ENCODE measurements at places on chromosomes 12 and 14.

DNA sequence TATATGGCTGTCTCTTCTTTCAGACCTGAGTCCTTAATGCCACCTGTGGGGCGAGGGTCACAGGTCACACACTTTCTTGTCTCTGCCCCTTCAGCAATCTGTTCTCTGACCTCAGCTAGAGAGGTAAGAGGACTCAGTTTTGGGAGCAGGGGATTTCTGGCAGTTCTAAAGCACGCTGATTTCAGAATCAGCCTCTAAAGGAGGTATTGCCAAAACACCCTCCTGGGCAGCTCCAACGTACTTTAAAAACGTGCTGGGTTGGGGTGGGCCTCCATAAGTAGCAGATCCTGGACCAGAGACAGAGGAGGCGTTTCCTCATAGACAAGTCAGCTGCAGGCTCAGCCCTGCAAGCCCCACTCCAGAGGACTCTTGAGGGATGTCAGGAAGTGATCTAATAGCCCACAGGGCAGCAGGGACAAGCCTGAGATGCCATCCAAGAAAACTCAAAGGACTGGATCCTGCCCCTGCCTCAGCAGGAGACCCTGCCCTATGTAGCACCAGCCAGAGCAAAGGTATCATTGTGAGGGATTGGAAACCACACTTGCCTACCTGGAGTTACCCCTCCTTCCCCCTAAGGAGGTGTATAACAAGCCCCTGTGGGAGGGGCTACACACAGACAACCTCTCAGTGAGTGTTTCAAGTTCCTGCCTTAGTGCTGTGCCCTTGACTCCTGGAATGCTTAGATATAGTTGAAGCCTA, 8.5 kb downstream of the CTDSP2 start:
- DNase-seq: no peak

GRCh38 chr14:72619881-72620280, 274.0 kb downstream of the DPF3 start:
- no peak for DNase-seq

DNA sequence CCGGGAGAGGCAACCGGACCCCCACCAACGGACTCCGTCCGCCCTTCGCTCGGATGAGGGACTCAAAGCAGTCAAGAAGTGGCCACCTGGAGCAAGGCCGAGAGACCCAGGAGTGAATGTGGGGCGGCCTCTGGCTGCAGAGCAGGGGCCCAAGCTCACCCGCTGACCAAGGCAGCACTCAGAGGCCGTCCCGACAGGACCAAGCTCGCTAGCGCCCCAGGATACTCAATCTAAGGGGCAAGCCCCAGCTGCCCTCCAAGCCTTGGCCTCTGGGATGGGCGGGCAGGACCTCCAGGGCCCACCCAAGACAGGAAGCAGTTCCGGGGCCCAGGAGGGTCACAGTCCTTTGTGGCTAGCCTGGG, 936 bp downstream of the AKT1 start:
- peak; percentile 70 for DNase-seq

DNA sequence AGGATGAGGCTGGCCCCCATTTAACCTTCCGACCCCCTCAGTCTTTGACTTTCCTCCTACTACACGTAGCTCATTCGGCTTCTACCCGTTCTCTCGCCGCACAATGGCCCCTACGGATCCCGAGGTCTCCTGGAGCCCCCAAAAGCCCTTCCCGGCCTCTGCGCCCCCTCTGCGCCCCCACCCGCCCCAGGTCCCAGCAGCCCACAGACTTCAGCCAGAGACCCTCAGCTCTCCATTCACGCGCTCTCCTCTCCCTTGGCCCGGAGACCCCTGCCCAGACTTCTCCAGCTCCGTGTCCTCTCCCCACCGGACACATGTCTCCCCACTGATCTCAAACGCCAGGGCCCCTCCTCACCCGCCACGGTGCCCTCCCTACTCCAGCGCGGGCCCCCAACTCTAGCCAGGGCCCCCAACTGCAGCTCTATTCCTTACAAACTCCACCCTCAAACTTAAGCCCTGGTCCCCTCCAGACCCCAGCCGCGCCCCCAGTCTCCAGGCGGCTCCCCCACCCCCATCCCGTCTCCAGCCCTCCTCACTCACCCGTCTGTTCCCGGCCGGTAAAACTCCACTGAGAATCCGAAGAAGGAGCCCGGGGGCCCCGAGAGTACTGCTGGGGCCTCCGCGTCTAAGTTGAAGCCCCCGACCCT, 502 bp downstream of the ITGA5 start:
- DNase-seq: peak; percentile 54

- no peak for DNase-seq
Observed at GRCh38 chr12:116138781-116139180, 138.7 kb downstream of the MED13L start.

GRCh38 chr12:51910691-51911090, 3.4 kb downstream of the ACVRL1 start:
- no peak for DNase-seq

GRCh38 chr14:23381871-23382270, 5.0 kb downstream of the CMTM5 start:
- no peak for DNase-seq

DNA sequence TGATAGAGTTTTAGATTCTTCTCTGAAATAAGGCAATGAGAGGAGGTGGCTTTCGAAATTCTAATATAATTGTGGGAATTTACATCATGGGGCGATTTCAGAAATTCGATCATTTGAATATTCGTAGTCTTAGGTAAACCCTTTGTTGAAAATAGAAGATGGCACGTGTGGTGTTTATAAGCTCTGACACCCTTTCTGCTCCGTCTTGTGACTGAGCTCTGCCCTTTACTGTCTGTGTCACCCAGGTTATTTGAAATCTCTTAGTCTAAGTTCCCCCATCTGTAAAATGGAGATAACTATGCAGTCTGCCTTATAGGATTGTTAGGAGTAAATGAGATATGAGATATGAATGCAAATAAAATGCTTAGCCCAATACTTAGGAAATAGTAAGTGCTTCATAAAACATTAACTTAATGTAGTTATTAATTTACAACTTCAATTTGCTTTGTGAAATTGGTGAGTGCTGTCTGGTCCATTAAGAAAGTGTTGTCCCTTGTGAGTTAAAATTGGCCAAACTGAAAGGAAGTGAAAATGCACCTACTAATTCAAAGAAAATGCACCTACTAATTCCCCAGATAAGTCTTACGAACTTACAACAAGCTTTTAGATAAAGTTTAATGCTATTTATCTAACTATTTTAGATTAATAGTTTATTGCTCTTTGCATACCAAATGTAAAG, 1.5 kb downstream of the BMAL2 start:
- DNase-seq: peak; percentile 45

GRCh38 chr12:65765436-65765813, 58.9 kb upstream of the HMGA2 start:
- DNase-seq: no peak

DNA sequence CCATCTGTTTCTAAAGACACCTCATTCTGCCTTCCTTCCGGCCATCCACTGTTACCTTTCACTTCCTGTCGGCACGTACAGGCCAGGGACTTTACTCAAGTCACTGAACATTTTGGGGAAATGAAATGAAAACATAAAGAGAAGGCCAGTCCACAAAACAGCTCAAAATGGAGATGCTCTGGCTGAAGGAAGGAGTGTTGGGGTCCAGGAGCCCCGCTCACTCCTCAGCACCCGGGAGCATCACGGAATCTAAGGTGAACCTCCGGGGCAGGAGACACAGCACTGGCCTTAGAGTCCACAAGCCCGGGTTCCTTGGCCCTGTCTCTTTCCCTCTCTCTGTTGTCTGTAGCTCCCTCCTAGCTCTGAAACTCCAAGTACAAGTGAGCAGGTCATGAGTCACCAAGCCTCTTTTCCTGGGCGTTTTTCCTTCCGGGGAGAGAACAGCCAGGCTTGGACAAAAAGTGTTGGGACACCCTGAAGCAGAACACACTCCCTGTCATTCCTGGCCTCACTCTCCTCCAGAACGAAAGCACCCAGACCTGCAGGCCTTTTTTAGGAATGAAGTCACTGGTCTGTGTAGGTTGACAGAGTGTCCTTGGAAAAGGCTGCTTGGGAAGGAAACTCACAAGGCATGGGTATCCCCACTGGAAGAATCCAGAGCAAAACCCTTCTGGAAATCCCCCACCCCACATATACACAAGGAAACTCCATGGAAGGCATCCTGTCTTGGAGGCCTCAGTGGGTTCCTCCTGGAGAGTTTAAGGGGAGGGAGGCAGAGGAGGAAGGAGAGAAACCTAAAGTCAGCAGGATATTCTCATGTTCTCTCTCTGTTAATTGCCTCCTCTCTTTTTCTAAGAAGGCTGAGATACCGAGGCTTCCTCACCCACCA, 245.3 kb downstream of the ZFP36L1 start:
- no peak for DNase-seq

- no peak for DNase-seq
Observed at GRCh38 chr12:81167694-81168093, 89.8 kb downstream of the ACSS3 start.

GRCh38 chr14:51595881-51596455, 55.7 kb upstream of the FRMD6 start:
- DNase-seq: no peak

DNA sequence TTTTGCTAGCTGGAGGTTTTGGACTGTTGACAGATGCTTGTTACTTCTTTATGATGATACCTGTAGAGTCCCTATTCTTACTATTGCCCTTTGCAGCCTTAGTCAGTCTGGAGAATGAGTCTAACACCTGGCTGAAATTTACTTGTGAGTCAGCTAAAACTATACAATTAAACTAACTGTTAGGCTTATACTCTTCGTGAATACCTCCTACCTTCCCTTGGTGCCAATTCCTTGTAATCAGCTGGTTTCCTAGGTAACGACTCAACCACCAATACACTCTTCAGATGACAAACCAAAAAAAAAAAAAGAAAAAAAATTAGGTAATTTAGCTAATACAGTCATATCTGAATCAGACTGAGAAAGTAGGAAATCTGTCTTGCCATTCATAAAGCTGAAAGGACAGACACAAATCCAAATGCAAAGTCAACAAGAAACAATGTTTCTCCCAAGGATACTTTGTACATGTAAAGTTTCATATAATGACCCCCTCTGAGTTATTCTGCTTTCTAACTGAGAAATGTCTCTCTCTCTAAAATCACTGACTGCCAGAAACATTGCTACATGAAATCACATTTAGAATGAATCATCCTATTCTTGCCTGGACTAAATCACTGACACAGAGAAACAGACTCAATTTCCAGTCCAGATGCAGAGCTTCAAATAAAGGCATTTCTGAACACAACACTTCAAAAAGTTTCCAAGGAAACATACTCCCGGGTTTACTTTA, 56.5 kb upstream of the CDKL1 start:
- DNase-seq: no peak

GRCh38 chr14:99756796-99757195, 36.4 kb upstream of the EML1 start:
- no peak for DNase-seq

- DNase-seq: no peak
Observed at GRCh38 chr14:43408472-43408871, 1098.6 kb downstream of the FSCB start.

DNA sequence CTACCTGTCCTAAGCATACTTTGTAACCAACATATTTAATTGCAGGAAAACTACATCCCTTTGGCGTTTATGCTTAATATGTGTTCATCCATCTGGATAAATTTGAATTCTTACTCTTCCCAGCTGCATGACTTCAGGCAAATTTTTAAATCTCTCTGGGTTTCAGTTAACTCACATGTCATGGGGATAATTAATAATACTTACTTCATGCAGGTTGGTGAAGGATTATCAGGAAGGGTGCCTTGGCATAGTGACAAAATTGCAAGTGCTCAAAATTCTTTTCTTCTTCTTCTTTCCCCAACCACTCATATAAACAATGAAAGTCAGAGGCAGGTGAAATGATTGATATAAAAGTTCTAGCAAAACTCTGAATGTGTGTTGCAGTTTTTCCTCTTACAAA, 15.9 kb downstream of the SYT10 start:
- DNase-seq: no peak

DNA sequence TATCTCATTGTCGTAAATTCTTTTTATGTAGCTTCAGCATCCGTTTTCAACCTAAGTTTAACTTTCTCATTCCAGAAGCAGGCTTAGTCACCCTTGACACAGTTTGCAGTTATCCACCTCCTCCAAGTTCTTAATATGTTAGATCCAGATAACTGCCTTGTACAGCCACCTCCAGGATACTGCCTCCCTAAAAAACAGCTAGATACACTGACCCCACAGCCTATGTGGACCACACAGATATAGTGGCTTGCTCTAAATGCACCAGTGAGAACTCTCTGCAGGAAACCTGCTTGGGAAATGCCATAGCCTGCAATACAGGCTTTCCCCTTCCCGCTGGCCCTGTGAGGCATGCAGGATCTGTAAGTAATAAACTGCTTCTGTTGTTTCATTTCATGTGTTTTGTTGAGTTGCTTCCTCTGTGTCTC, 11.1 kb upstream of the RTL1 start:
- DNase-seq: no peak

DNA sequence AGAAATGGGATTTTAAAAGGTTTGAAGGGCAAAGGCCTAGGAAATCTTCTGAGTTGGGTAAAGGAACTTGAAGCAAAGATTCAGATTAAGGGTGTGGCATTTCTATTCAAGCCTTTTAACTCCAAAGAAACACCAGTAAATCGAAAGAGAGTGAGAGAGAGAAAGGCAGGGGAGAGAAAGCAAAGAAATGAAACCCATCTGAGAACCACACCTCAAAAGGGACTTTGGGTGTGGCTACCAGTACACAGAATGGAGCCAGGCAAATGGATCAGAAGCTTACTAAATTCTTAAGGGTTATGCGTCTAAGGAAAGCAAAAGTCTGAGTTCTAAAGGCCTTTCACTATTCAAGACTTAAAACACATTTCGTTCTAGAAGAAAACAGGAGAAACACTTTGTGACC, 277.4 kb downstream of the BCL11B start:
- DNase-seq: no peak

DNA sequence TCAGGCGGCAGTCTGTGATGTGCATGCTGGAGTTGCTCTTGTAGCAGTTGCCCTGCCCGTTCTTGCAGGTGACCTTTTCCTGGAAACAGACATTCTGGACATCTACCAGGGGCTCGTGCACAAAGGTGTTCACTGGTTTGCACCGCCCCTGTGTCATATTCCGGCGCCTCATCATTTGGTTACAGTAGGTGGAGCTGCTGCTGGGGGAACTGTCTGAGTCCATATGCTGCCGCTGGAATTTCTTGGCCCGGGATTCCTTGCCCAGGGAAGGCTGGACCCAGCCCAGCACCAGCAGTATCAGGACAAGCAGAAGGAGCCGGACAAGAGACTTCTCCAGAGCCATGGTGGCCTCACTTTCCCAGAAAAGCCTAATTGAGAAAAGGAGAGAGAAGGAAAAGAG, 918 bp downstream of the RNASE1 start:
- DNase-seq: no peak

DNA sequence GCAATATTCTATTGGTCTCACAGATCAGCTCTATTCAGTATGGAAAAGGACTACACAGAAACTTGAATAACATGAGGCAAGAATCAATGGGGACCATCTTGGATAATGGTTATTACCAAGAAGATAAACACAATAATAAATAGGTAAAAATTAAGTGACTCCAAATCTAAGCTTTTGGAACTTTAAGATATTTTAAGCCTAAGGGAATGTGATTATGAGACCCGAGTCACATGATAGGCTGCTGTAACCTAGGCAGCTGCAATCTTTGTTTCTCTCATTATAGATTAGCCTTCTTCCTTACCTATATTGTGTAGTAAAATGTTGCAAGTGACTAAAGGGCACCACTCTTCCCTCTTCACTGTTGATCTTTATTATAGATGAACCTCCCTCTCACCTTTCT, 121.9 kb downstream of the SYT10 start:
- DNase-seq: no peak

All from GM13976 (cell line).